ENCODE measurements at places on chromosomes 2 and 18. TPM values are rescaled to one million over a fixed set of nuclear protein-coding genes. Genes with fewer than 3 reads are reported as not detected.

The SCYGR5 gene
- not detected for total RNA-seq

The SH3BP4 gene
- 96.0 TPM for total RNA-seq

DNA sequence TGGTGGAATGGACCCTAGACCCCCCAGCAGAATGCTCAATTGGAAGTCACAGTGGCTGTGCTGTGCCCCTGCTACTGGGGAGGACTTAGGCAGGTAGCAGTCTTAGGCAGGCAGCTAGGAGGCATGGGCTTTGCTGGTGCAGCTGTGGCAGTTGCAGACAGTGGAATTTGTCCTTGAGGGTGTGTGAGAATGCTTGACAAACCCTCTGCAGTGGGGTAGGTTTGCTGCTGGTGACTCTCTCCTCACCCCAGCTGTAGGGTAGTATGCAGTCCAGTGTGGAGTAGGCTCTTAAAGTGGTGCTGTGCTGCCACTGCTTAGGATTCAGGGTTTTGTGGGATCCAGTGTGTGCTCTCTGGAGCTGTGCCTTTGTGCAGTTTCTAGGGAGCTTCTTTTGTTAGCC, 61.3 kb downstream of the NUP35 start:
- no peak for DNase-seq

- no peak for DNase-seq
Measured at GRCh38 chr2:234983011-234983726, 31.4 kb downstream of the SH3BP4 start.

GRCh38 chr18:49699303-49699702, 114.0 kb downstream of the ACAA2 start:
- DNase-seq = no peak

- DNase-seq = no peak
Measured at GRCh38 chr2:64295326-64296139, 151.3 kb upstream of the PELI1 start.

GRCh38 chr2:27086090-27086723, 365 bp upstream of the KHK start:
- DNase-seq = peak; percentile 95

GRCh38 chr2:70789304-70790135, 923 bp downstream of the FIGLA start:
- DNase-seq = peak; percentile 68
